ENCODE measurements at places on chromosomes 4 and X.

GRCh38 chrX:33195698-33196097 lies 15.7 kb downstream of the DMD start:
- DNase-seq, result no peak

GRCh38 chr4:173531086-173531965 lies 1.3 kb upstream of the HAND2 start:
- DNase-seq, result no peak

DNA sequence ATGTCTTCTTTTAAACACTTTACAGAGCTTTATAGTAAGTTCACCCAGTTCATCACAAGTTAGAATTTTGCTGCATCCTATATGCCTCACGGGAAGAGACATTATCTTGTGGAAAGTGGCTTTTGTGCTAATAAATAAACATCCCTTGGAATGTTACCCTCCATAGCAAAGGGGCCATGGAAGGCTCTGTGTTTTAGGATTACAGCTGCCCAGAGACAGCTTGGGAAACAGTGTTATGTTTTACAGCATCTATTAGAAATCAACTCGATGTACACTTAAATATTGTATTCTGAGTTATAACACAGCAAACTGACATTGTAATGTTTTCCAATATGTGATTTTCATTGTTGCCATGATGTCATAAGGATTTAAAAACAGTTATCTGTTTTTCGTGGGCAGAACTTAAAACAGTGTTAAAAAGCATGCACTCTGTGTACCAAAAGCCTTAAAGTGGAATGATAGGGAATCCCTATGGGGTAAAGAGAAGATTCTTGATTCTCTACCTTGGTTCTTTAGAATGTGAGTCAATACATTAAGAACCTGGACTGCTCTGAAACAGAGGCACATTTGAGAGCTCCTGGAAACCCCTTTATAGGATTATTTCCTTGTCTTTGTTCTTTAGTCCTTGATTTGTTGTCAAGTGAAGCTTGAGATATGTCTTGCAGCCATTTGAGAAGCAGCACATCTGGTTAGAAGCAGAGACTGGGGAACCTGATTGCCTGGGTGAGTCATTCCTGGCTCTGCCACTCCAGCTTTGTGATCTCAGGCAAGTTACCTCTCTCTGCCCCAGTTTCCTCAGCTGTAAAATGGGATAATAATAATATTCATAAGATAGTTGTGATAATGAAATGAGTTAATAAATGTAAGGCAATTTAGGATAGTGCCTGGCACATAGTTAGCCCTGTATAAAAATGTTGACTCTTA lies 41.6 kb downstream of the ARHGAP10 start:
- no peak for DNase-seq

GRCh38 chr4:76692761-76693160 lies 205.2 kb downstream of the SOWAHB start:
- no peak for DNase-seq

DNA sequence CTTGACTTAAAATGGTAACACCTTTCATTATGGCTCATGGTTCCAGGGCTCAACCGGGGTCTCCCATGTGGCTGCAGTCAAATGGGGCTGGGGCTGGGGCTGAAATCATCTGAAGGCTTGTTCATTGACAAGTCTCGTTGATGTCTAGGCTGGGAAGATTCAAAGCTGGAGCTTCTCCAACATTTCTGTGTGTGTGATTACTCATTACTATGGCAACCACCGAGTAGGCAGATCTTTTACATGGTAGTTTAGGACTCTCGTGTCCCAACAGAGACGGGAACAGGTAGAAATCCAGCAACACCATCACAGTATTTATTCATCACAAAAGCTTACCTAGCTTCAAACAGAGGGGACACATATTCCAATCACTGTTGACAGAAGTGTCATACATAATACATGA lies 7.8 kb downstream of the YTHDC1 start:
- no peak for DNase-seq

GRCh38 chr4:89146196-89146595 lies 34.9 kb downstream of the TIGD2 start:
- no peak for DNase-seq
